SHP77 (cell line): ENCODE measurements at places on chromosomes 6 and 20.

- DNase-seq = no peak
Observed at GRCh38 chr6:14626556-14626955, 509.0 kb downstream of the CD83 start.

GRCh38 chr6:38077488-38078030, 258.0 kb downstream of the ZFAND3 start:
- DNase-seq = no peak

GRCh38 chr6:9307786-9308185, 872.4 kb upstream of the SLC35B3 start:
- DNase-seq = no peak

DNA sequence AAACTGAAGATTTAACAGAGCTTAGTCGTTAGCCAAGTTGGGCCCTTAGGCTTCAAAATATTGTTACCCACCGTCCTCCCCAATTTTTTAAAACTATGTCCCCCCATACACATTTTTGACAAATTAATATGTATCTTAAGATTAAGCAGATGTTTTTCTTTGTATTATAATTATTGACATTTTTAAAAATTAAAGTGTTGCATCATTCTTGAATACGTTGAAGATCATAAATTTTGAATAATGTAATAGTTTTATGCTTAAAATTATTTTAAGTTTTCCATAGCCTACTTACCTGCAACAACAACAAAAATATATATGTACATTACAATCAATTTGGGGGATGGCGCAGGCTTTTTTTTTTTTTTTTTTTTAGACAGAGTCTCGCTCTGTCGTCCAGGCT, 8.2 kb upstream of the PRSS16 start:
- no peak for DNase-seq

- no peak for DNase-seq
Observed at GRCh38 chr6:18829272-18829870, 442.2 kb downstream of the RNF144B start.

DNA sequence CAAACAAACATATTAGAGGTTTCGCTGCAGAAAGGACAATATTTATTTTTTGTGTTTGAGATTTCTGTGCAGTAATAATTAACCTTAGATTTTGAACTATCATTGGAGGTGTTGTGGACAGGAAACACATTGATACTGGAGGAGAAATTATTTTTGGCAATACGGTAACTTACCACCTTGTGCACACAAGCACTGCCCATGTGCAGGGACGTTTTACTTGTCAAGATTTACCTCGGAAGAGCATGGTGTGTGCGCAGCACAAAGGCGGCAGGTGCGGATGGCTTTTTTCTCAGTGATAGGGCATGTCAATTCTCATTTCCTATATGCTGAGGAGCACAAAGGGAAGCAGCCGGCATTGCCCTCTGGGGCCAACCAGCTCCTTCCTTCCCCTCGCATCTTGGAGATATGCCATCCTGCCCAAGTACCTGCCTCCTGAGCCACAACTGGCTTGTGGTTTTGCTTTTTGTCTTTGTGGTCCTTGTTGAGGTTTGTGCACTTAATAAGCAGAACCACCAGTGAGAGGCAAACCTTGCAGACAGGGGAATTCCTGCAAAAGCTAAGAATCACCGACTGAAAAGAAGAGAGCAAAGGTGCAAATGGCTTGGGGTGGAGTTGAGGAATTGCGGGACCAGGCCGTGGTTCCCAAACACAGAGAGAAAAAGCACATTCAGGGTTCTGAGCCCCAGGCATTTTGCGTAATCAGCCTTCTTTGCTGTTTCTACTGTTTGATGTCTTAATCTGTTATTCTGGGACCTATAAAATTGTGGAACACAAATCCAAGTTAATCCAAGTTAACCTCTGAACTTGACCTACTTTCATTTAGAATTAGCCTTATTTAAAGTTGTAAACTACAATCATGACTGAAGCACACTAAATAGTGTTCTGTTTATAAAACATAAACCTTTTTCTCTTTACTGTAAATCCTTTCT, 21.9 kb downstream of the SAMD5 start:
- no peak for DNase-seq

DNA sequence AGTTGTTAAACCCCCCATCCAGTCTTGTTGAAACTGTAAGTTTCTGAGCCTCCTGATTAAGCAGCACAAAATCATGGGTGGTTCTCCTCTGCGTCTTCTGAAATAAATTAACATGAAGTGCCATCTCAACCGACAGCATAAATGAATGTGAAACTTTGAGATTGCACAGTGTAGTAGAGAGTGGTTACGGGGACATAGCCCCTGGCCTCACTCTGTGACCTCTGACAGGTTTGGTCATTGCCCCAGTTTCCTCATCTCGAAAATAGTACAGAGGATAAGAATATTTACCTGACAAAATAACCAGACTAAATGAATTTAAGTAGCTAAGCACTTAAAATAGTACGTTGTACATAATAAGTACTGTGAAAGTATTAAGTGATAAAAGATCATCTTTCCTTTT, 19.1 kb downstream of the NKX2-4 start:
- DNase-seq = no peak

DNA sequence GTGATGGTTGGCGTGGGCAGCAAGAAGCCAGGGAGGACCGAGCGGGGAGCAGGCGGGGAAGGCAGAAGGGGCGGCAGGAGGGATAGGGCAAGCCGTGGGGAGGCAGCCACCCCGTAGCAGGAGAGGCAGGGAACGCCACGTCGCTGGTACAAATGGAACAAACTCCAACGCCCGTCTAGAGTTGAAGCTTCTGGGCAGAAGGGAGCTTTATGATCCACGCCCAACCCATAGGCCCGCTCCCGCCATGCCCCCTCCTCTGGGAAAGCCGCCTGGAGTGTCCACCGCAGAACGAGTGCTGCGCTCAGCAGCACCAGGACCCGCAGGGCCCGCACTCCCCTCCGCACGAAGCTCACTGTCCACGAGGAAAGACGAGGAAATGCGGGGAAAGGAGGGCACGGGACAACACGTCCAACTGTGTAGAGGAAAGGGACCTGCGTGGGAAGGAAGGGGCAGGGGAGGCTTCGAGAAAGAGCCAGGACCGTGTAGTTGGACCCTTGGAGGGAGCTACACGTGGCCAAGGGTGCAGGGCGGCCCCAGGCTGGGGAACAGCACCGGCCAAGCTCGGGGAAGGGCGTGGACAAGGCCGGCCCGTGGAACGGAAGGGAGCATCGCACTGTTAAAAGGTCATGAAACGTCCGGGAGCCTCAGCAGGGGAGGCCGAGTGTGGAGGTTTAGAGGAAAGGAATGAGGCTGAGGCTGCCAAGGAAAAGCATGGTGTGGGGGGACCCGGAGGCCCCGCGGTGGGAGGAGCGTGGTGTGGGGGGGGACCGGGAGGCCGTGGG, 204.0 kb downstream of the DLL1 start:
- no peak for DNase-seq

DNA sequence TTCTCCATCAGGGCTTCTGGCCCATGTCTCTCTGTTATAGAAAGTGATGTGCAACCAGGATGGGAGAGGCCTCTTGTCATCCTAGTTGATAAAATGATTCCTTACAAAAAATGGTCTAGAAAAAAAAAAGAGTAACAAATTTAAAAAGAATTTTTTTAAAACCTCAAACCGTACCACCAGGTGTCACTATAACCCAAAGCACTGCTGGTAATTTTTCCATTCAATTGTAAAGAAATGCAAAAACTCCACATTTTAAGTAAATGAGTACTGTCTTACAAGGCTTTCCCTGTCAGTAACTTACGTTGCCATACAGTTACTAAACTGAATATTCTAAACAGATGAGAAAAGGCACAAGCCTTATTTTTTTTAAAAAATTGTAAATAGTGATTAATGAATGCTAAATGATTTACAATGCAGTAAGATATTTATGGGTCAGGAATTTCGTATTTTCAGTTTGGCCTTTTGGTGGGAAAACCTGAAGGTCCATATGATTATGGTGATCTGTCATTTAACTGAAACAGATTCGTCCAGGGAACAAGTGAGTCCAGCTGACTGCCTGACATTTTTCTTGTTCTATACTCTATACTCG, 95.4 kb downstream of the OGFRL1 start:
- no peak for DNase-seq

- no peak for DNase-seq
Observed at GRCh38 chr6:5151360-5151954, 66.3 kb downstream of the PPP1R3G start.

GRCh38 chr6:144007478-144008119, 460 bp downstream of the PLAGL1 start:
- no peak for DNase-seq
